Activated CD8-positive, alpha-beta memory T cell treated with anti-CD3 and anti-CD28 coated beads for 48 hours (primary cell): ENCODE measurements at places on chromosomes 12 and 14.
A peak's percentile ranks its signal among the peaks of the same experiment; 100 is the strongest.

DNA sequence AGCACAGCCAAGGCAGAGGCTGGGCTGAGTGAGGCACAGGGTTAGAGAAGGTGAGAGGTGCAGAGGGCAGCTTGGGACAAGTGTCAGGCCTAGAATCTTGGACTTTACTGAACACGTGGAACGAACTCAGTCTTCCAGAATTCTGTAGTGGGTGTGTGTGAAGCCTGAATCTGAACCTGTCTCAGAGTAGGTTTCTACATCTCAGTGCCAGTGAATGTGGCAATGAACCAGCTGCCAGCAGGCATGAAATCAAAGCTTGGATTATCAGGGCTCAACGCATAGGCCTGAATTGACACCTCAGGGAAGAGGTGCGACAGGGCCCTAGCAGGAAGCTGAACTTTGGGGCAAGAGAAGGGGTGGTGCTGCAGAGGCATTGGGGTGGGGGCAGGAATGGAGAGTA, 104.6 kb downstream of the SAMD4A start:
- DNase-seq: no peak

- DNase-seq: peak; percentile 23
Observed at GRCh38 chr14:78566026-78566858, 396.1 kb downstream of the NRXN3 start.

GRCh38 chr12:95390192-95390591, 83.8 kb upstream of the METAP2 start:
- no peak for DNase-seq

GRCh38 chr14:104657563-104658324, 31.7 kb upstream of the INF2 start:
- DNase-seq: no peak

- no peak for DNase-seq
Observed at GRCh38 chr12:49365542-49365941, 1.7 kb upstream of the SPATS2 start.

DNA sequence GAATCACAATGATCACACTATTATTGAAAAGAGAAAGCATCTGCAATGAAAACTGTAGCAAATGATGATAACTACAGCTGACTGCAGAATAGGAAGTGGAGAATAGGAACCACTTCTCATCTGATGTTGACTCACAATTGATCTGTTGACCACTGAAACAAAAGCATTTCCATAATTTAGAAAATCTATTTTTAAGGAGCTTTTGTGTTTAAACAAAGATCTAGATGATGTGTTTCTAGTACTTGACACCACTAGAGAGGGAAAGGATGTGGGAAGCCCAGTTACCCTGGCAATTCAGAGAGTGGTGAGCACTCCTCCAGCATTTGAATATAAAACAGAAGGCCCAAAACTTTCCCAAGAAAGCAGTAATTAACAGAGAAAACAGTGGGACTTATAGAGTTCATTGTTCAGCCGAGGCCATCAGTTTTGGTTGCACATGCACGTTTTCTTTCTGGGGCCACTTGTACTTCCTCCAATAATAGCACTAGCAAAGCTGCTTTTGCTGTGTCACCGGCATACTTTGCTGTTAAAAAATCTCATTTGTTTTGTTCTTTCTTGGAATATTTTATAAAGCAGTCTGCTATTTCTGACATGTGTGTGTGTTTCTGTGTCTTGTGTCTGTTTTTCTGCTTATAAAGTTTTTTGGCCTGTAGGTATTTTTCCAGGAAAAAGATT, 76.1 kb upstream of the HECTD1 start:
- no peak for DNase-seq

- no peak for DNase-seq
Observed at GRCh38 chr12:126607867-126608266, 1542.6 kb downstream of the AACS start.

GRCh38 chr12:38544330-38545066, 227.9 kb downstream of the ALG10B start:
- DNase-seq: no peak

DNA sequence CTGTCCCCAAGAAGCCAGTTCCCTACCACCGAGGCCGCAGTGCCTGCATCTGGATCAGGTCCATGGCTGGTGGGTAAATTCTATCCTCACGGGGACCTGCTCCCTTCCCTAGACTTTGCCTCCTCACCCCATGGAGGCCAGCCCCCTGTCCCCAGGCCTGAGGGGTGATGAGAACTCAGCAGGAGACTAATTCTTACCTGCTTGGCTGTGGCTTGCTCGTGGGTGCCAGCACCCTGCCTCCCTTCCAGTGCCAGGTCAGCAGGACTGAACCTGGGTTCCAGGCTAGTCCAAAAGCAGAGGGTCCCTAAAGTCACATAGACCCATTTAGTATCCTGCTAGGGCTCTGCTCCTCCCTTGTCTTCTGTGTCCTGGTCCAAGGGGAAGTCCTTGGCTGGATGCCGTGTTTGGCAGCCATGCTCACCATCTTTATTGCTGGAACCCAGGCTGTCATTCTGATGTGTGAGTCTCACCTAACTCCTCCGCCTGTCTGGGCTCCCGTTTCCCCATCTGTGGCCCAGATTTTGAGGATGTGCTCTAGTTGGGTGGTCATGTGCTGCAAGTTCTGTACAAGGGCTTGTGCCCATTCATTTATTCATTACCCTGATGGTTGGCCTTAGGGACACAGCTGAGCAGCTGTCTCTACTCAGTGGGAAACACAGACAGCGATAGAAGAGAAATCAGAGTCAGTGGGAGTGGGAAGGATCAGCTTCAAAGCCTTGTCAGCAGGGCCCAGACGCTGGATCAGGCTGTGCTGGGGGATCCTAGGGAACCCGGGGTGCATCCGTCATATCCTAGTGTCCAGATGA, 949 bp downstream of the PLBD2 start:
- DNase-seq: no peak

GRCh38 chr12:118637767-118638370, 261.5 kb downstream of the SUDS3 start:
- DNase-seq: no peak

GRCh38 chr12:25186038-25186787, 8.7 kb downstream of the DNAI7 start:
- DNase-seq: no peak

DNA sequence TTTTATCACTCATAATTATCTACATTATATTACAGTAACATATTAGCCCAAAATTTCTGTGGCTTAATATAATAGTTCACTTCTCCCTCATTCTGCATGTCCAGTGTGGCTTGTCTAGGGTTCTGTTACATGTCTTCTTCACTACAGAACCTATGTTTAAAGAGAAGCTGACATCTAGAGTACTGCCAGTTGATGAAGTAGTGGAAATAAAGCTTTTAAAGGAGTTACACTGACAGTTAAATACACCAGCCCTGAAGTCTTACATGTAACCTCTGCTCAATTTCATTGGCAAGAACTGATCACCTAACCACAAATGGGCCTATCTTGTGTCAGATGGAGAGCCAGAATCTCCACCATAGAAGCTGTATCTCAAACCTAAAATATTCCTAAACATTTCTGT, 32.9 kb downstream of the RPS6KA5 start:
- DNase-seq: no peak

DNA sequence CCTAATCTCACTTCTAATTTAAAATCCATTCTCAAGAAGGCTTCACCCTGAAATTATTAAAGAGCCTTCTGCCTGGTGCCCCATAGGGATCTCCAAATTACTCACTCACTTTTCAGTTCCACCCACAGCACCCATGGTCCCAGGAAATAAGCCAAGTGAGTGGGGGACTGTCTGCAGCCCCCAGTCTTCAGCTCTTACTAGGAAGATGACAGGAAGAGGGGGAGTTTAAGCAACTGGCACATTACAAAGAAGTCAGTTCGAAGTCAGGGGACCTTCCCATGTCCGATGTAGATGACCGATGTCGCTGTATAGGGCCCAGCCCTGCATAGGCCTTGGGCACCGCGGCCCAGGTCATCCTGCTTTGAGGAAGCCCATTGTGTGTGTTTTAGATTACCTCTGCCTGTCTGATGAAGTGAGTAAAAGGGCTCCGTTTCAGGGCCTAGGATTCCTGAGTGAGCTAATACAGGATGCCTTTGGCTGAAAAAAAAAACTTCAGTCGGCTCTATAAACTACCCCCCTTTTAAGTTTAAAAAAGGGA, 1.9 kb downstream of the ACTN1 start:
- no peak for DNase-seq

- no peak for DNase-seq
Observed at GRCh38 chr12:124510301-124510970, 57.0 kb downstream of the NCOR2 start.

GRCh38 chr14:61365667-61366212, 44.4 kb downstream of the PRKCH start:
- no peak for DNase-seq

GRCh38 chr14:103762541-103762940, 46.9 kb downstream of the ZFYVE21 start:
- no peak for DNase-seq

GRCh38 chr12:75579552-75579951, 68.1 kb upstream of the KRR1 start:
- DNase-seq: no peak

- DNase-seq: no peak
Observed at GRCh38 chr12:26874501-26875296, 41.7 kb upstream of the ITPR2 start.

- no peak for DNase-seq
Observed at GRCh38 chr12:65940744-65941143, 116.5 kb downstream of the HMGA2 start.

GRCh38 chr12:34603382-34604035, 581.2 kb downstream of the ALG10 start:
- no peak for DNase-seq

- DNase-seq: no peak
Observed at GRCh38 chr14:102544046-102544746, 34.6 kb upstream of the ANKRD9 start.

GRCh38 chr12:12482150-12482761, 80.4 kb downstream of the DUSP16 start:
- no peak for DNase-seq

DNA sequence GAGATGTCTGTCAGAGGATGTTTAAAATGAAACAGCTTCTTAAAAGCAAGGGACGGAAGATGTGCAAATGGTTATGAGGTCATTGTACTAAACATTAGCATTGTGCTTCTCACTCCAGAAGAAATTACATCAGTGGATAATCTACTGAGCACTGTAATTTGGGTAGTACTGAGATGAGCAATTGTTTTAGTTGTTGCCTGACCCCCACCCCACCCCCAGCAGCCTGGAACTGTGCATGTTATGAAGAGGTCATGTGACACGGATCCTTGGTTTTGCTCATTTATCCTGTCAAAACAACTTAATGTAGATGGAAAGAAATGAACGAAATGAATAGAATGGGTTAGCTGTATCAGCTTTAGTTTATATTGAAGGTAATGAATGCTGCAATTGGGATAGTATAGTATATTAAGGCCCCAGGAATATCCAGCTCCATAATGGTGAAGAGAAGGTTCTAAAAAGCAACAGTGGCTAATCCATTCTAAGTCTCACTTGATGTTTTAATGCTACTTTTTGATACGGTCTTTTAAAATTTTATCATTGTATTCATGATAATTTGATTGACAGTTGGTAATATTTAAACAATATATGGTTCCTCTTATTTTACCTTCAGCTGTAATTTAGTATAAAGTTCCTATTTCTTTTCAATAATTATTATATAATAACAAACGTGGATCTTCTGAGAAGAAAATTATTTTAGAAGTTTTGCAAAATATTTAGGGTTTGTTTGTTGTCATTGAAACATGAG, 58.5 kb downstream of the WNK1 start:
- no peak for DNase-seq

GRCh38 chr12:45674181-45674977, 55.1 kb upstream of the ARID2 start:
- DNase-seq: no peak

DNA sequence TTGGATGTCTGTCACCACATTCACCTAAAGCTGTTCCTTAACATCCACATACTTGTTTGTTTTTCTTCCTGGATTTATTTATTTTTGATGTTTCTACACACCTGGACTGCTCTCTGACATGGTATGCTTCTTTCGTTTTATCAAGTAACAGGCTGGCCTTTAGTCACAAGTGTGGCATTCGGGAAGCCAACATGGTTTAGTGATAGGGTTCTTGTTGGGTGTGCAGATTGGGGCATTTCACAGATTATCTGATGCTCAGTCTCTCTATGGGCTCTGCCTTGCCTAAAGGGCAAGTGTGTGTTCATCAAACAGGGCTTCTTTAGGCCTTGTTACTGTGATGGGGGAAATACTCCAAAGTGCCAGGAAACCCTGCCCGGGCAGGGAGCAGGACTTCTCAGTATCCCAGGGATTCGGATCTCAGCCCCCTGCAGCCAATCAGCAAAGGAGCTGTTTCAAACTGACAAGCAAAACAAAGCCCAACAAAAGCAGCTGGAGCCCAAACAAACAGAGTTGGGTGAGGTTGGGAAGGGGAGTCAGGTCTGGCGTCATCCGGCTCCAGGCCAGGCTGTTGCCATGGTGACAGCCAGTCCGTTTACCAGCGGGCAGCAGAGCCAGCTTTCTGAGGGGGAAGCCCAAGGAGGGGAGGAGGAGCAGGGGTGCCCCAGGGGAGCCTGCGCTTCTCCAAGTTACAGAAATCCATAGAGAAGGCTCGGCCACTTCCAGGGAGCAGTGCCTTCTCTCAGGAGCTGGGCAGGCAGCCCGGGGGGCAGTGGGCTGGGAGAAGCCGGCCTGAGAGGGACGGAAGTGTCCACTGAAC, 31.9 kb downstream of the FOS start:
- no peak for DNase-seq

DNA sequence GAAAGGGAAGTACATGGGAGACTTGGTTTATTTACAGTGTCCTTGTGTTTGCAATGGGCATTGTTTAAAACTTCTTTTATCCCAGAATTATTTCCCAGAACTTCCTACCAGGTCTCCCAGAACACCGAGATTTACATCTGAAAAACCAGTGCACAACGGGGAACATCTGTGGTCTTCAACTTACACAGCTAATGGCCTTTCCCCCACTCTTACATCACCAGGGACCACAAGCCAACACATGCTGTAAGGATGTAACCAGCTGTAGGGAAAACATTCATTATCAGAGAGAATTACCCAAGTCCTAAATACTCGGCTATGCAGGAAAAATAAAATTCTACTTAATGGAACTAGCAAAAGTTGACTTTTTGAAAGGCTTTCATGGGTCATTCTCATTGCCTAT, 267.6 kb downstream of the DUSP6 start:
- no peak for DNase-seq

DNA sequence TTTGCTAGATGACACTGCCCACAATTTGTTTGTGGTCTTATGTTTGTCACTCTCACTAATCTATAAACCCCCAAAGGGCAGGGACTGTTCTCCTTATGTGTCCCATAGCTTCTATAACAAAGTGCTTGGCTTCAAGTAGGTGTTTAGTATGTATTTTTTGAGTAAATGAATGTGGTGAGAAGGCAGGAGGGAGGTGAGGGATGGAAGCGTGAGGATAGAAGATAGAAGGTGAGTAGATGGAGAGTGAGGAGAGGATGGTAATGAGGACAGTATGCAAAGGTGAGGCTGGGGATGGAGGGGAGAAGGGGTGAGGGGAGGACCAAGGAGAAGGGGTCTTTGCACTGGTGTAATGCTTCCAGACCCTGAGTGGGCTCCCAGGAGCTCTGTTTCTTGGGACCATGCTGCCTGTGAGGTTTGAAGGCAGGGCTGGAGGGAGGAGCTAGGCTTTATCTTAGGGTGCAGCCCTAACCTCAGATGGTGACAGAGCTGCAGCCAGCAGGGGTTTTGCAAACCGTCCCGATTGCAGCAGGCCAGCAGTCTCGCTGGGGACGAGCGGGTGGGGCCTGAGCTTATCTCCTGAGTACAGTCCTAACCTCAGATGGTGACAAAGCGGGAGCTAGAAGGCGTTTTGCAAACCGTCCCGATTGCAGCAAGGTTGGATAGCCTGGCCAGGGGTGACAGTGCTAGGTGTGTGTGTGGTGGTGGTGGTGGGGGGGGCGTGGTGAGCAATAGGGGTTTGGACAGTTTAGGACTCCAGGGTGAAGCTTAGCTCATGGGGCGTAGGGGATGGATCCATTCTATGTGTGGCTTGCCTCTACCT, 6.5 kb downstream of the CEBPE start:
- no peak for DNase-seq
